ENCODE measurements at places on chromosomes 6 and 20. TPM values are rescaled to one million over a fixed set of nuclear protein-coding genes. Genes with fewer than 3 reads are reported as not detected.

The OOEP gene
- polyA plus RNA-seq = not detected

The MAFB gene
- 117 TPM for polyA plus RNA-seq

The FGD2 gene
- 1.7 TPM for polyA plus RNA-seq

The TMC2 gene
- 0.30 TPM for polyA plus RNA-seq

The PRR18 gene
- polyA plus RNA-seq = 0.14 TPM

The THBD gene
- polyA plus RNA-seq = 7.0 TPM

The SLC17A2 gene
- 0.58 TPM for polyA plus RNA-seq

The FRS3 gene
- polyA plus RNA-seq = 7.8 TPM

The CRYBG1 gene
- polyA plus RNA-seq = 29.8 TPM

The CALHM4 gene
- polyA plus RNA-seq = 0.62 TPM

The BPIFB1 gene
- not detected for polyA plus RNA-seq

The PRSS16 gene
- polyA plus RNA-seq = 0.33 TPM

- DNase-seq = no peak
Observed at GRCh38 chr20:44967207-44967807, 995 bp downstream of the STK4 start.

GRCh38 chr6:149615805-149616204 lies 32.7 kb downstream of the KATNA1 start:
- DNase-seq = no peak

GRCh38 chr6:29011276-29011734 lies 6.2 kb upstream of the ZNF311 start:
- DNase-seq = peak; percentile 59

- DNase-seq = no peak
Observed at GRCh38 chr6:41965429-41966213, 24.0 kb upstream of the CCND3 start.

DNA sequence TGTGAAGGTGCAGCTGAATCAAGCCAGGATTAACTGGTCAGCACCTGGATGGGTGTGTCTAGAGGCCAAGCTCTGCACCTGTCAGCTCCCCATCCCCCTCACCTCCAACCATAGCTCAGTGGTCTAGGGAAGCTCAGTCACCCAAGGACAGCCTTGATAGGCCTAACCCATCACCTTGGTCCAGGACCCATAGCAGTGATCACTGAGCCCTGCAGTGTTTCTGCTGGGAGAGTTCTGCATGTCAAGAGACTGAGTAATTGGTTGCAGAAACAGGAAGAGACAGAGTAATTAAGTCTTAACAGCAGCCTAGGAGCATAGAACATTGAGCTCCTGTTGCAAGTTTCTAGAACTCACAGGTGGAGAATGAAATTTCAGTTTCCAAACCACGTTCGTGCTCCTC lies 18.7 kb upstream of the RALGAPB start:
- DNase-seq = no peak

- DNase-seq = no peak
Observed at GRCh38 chr6:29424575-29424974, 9.8 kb downstream of the OR12D1 start.

- DNase-seq = no peak
Observed at GRCh38 chr6:135243871-135244796, 63.0 kb downstream of the MYB start.

DNA sequence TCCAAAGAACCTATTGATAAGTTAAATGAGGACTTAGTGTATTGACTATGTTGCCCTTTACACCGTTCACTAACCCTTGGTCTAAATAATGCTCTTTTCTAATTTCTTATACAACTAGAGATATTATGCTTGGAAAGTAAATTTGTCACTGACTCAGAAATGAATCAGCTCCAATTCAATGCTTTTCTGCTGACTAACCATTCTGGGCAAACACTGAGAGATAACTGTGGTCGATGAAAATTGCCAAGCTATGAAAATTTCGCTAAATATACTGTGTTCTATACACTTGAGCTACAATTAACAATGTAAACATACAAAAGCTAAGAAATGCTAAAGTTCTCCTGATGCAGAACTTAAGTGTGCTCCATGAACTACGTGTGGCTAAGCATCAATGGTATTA lies 23.1 kb upstream of the FBXO9 start:
- DNase-seq = no peak

GRCh38 chr6:164015088-164015484 lies 600.6 kb downstream of the QKI start:
- no peak for DNase-seq

DNA sequence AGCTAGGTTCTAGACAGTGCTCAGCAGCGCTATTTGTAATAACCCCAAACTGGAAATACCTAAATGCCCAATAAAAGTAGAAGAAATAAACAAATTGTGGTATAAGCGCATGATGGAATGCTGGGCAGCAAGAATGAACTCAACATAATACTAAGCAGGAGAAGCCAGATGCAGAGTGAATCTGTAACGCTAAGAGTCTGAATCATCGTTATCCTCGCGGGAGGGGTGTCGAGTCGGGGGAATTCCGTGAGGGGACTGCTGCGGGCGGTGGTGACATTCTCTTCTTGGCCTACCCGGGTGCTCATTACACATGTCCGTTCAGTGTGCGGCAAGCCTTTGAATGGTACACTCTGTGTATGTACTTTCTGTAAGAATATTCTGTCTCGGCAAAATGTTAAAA lies 83.7 kb downstream of the SULF2 start:
- DNase-seq = no peak

GRCh38 chr6:5626727-5627426 lies 365.6 kb downstream of the FARS2 start:
- DNase-seq = no peak

DNA sequence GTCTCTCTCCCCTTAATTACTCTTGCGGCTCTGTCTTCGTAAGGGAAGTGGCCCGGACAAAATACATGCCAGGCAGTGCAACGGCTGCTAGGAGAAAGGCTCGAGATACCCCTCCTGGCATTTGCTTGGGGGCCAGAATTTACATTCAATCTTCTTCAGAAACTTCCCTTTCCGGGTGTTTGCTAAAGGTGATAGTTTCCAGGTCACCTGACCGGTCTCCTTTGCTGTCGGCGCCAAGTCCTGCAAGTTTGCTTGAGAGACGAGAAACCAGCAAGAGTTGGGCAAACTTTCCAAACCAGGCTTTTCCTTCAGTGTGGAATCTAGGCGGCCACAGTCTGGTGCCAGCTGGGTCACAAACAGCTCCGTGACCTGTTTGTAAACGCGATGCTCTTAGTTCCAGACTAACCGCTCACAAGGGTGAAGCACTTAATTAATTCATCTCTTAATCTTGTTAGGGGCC lies 563 bp upstream of the SRSF3 start:
- DNase-seq = no peak

DNA sequence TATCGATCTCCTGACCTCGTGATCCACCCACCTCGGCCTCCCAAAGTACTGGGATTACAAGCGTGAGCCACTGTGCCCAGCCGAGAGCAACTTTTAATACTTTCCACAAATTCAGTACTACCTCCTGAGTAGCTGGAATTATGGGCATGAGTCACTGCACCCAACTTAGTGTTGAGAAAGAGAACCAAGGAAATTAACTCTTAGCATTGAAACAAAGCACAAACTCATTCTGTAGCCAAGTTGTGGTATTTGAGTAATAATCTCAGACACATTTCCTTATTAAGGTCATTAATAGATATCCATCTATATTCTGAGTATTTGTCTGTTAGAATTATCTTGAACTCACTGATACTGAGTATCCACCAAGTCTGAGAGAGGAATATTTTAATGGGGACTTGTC lies 14.3 kb upstream of the ELOVL2 start:
- no peak for DNase-seq

DNA sequence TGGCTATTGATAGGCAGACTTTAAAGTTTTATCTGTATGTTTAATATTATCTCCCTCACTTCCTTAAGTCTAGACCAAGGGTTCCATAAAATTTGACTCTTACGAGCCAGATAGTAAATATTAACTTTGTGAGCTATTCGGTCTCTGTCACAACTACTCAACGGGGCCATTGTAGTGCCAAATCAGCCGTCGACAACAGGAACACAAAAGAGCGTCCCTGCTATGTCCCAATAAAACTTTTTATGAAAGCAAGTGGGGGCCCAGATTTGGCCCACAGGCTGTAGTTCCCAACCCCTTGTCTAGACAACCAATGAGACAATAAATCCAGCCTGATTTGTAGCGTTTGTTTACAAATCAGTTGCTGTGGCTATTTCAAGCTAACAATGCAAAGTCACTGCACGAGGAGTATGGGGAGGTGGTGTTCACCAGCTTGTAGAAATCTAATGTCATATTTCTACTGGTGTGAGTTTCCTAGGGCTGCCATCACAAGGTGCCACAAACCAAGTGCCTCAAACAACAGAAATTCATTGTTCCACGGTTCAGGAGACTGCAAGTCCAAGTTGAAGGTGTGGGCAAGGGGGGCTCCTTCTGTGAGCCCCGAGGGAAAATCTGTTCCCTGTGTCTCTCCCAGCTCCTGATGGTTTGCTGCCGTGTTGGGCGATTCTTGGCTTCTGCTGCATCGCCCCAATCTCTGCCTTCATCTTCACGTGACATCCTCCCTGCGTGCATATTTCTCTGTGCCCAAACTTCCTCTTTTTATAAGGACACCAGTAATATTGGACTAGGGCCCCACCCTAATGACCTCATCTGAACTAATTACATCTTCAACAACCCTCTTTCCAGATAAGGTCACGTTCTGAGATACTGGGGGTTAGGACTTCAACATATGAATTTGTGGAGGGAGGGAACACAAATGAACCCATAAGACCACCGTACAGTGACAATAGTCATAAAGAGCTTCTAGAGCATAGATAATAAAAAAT lies 356.0 kb upstream of the JARID2 start:
- DNase-seq = no peak

- DNase-seq = no peak
Observed at GRCh38 chr20:54148947-54149764, 24.6 kb downstream of the CYP24A1 start.

DNA sequence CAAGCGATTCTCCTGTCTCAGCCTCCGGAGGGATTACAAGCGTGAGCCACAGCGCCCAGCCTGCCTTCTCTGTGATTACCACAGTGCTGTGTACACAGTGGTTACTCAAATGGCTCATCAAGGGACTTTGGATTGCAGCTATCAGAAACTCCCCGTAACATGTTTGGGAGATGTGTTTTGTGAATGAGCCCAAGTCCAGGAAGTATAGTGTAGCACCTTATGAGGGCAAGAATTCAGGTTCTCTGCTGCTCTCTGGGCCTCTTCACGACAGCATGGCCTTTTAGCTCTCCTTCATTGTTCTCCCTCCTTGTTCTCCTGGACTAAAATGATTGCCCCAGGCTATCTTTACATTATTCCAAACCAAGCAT lies 34.1 kb upstream of the RPL7L1 start:
- DNase-seq = no peak

DNA sequence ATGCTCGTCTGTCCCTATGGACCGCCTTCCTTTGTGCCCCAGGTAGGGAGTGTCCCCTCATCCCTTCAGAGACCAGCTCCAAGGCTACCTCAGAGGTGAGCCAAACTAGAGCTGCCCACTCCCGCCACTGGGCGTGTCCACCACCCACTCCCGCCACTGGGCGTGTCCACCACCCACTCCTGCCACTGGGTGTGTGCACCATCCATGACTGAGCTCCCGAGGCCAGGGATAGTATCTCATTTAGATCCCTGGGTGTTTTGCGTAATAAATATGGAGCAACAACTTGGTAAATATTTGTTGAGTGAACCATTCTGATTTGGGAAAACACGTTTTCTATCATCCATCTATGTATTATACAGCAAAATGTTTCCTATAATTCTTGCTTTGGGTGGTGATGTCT lies 68.8 kb downstream of the ZBTB2 start:
- no peak for DNase-seq

GRCh38 chr20:60306551-60306950 lies 348.3 kb downstream of the CDH26 start:
- DNase-seq = no peak

DNA sequence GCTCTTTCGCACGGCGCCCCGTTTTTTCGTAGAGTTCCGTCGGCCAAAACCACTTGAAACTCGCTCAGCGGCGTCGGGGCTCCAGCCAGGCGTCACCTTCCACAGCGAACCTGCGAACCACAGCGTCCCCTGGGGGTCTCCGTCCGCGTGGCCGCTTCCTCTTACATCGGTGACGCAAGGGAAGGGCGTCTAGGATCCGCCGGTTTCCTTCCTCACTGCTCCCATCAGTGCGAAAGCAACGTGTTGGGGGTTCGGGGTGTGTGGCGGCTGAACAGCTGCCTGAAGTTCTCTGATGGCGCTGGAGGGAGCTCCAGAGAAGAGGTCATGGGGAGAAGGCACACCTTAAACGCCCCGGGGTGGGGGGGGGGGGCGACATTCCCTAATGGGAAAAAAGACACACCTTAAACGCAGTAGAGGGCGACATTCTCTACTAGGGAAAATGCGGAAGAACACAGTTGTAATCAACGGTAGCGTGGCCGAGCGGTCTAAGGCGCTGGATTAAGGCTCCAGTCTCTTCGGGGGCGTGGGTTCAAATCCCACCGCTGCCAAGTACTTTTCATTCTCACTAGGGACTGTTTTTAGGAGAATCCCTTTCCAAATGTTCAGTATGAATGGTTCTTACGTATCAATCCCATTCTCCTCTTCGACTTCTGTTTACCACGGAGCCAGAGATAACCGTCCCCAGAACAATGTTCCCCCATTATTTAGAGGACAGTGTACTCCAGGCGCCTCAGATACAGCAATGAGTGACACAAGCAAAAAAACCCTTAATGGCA lies 16.4 kb downstream of the ZNF311 start:
- no peak for DNase-seq

DNA sequence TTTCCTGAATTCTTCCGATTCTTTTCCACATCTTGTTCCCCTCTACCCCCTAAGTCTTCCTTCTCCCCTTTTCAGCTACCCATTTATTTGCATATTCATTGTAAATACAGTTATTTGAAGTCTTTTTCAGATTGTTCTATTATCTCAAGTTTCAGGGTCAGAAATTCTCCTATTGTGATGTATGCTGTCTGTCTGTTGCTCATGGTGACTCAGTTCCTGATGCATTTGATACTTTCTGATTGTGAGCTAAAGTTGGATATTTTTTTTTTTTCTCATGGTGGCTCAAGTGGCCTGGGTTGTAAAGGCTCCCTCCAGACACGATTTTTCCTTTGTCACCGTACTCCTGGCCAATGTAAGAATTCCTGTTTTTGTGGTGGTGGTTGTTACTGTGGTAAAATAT lies 4.9 kb upstream of the PI16 start:
- no peak for DNase-seq

GRCh38 chr20:1185790-1186334 lies 1.1 kb upstream of the TMEM74B start:
- no peak for DNase-seq

DNA sequence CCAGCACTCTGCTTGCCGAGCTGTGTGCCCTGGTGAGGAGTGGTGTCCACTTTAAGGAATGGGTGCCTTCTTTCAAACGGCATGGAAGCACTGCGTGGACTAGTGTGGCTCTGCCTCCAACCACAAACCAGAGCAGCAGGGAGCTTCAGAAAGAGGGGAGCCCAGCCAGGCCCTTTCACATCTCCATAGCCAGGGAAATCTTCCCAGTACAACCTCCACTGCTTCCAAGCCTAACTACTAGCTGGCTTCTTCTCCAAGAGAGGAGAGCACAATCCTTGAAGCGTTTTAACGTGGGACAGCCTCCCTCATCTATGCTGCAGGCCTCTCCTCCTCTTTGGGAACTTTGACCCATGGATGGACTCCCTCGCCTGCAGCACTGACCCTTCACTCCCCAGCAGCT lies 26.7 kb downstream of the TNXB start:
- no peak for DNase-seq
